Endothelial cell of umbilical vein (primary cell): ENCODE measurements at places on chromosomes 7 and 10.

- no peak for DNase-seq
Observed at GRCh38 chr7:30598121-30598876, 3.6 kb downstream of the GARS1 start.

DNA sequence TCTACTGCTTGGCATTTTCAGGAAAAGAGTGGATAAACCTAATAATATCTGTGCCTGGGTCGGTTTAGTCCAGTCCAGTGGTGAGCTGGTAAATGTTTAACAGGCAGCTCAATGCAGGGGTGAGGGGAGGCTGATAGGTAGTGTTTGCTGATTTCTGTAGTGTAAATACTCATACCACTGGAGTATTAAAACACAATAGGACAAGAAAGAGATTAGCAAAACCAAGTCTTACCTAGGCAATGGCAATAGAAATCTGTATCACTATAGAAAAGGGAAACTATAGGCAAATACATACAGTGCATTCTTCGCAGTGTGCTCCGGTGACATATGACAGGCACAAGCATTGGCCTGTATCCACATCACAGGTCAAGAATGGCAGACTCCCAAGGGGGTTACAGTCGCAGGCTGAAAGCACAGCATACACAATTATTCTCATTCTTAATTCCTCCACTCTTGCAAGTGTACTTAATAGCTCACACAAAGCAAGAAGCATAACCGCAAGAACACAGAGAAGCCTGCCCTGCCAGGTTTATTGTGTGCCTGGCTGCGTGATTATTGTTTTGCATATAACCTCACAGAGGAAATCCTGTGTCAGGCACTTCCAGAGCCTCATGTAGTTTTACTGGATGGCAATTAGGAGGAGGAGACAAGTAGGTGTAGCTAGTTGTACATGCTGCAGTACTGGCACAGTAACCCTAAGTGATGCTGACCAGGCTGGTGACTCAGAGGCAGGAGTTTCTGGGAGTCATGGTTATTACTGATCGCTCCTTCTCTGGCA lies 35.0 kb downstream of the LAMB4 start:
- peak; percentile 86 for DNase-seq

DNA sequence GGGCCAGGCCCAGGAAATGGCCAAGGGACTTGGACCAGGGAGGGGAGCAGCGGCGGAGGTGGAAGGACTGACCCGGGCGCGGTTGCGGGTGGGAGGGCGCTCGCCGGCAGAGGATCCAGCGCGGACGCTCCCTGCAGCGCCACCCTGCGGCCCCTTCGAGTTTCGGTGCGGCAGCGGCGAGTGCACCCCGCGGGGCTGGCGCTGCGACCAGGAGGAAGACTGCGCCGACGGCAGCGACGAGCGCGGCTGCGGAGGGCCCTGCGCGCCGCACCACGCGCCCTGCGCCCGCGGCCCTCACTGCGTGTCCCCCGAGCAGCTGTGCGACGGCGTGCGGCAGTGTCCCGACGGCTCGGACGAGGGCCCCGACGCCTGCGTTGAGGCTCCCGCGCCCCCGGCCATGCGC lies 16.8 kb upstream of the ZNF467 start:
- DNase-seq = peak; percentile 41

DNA sequence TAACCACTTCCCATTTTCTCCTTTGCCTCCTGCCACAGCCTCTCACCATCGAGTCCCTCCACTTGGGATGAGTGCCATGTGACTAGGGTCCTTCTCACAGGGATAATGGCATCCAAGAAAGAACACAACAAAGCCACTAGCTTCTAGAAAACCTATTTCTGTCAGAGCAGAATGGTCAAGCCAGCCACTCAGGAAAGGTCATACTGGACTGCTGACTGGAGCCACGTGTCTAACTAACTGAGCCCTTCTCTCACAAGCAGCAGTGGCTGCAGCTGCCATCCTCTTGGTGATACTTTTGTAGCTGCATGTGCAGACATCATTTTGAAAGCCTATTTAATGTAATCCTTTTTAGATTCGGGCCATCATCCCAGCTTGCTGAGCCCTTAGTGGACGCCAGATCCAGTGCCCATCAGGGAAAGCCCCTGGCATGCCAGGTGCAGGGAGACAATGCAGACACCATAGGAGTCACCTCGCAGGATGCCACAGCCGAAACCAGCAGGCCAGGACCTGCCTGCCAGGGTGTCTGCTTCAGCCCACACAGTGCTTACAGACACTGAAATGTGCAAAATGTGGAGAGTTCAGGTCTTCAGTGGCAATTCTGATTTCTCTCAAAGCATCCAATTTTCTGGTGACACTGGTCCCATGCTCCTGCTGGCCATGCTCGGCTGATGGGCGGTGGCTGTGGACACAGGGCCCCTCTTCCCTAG lies 98.3 kb upstream of the DDC start:
- no peak for DNase-seq

DNA sequence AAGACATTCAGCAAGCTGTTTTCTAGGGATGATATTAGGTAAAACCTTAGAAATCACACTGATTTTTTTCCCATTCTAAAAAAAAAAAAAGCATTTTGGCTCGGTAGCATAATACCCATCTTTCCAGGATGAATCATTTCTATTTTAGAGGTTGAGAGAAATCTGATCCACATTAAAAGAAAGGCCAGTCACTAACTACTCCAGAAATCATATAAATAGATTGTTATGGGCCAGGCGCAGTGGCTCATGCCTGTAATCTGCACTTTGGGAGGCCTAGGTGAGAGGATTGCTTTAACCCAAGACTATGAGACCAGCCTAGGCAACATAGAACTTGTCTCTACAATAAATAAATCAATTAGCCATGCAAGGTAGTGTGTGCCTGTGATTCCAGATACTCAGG lies 164.3 kb downstream of the BAMBI start:
- DNase-seq = no peak

- no peak for DNase-seq
Observed at GRCh38 chr10:4848356-4849041, 22.5 kb downstream of the AKR1E2 start.

- DNase-seq = no peak
Observed at GRCh38 chr10:21510241-21511094, 15.0 kb downstream of the SKIDA1 start.

GRCh38 chr7:13198036-13198435 lies 510.6 kb downstream of the ARL4A start:
- DNase-seq = no peak

- DNase-seq = no peak
Observed at GRCh38 chr7:150897502-150898474, 45.5 kb downstream of the AOC1 start.

GRCh38 chr10:73875139-73875475 lies 752 bp upstream of the CAMK2G start:
- DNase-seq = no peak

DNA sequence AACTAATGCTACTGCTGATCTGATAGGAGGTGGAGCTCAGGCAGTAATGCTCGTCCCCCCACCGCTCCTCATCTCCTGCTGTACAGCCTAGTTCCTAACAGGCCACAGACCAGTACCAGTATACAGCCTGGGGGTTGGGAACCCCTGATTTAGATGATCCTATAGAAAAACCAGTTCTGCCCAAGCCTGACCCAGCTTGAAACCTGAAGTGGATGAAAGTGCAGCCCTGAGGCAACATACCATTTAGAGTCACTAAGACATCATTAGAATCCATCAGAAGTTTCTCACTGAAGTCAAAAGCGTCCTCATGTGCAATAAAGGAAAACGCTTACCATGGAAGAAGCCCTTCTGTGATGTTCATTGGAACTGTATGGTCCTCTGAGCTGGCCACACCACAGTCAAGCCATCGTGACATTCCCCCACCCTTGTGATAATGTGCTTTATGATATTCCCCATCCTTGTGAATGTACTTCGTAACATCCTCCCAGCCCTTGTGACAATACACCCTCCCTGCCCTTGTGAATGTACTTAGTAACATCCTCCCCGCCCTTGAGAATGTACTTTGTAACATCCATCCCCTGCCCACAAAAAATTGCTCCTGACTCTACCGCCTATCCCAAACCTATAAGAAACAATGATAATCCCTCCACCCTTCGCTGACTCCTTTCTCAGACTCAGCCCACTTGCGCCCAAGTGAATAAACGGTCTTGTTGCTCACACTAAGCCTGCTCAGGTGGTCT lies 65.9 kb upstream of the HECTD2 start:
- DNase-seq = no peak

DNA sequence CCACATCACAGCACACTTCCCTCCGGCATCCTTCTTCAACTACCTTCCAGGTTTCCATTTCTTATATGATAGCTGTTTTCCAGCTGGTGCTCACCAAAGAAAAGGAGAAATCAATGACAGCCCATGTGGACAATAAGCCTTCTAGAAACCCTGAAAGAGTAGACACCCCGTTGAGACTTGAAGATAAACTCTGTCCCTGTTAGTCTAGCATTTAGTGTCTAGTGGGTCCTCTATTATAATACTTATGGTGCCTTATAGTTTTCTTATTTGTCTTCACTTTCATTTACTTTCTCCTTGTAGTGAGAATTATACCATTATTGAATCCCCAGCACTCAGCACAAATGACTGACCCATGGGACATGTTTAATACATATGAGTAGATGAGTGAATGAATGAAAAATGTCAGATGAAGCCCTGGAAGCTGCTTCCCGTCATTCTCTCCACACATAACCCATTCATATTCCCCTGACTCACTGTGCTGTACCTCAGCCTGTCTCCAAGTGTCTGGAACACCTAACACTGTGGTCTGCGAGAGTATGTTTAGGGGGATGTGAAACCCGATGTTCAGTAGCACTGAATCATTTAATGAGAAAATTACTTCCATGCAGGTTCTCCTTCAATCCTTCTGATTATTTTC lies 377.6 kb downstream of the GPR158 start:
- DNase-seq = no peak

DNA sequence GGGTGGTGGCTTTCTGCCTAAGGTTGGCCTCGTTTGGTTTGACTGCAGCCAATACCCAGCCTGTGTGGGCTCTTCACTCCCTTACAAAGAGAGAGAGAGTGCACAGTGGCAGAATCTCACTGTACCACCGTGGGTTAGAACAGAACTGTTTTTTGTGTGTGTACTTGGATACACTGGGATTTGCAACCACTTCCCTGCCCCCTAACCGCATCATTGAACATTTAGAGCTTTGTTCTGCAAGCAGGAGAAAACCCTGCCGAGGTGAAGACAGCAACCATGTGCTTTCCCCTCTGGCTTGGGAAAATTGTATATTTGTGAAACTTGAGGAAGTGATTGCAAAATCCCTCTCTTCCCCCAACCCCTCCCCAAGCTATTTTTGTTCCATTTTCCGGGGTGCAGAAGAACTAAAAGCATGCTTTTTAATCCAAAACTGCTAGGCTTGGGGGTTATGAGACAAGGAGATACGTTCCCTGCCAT lies 201.2 kb downstream of the TCF7L2 start:
- no peak for DNase-seq

GRCh38 chr7:128307061-128307460 lies 36.6 kb downstream of the RBM28 start:
- DNase-seq = no peak

- no peak for DNase-seq
Observed at GRCh38 chr10:103580011-103580410, 86.5 kb downstream of the NEURL1 start.

DNA sequence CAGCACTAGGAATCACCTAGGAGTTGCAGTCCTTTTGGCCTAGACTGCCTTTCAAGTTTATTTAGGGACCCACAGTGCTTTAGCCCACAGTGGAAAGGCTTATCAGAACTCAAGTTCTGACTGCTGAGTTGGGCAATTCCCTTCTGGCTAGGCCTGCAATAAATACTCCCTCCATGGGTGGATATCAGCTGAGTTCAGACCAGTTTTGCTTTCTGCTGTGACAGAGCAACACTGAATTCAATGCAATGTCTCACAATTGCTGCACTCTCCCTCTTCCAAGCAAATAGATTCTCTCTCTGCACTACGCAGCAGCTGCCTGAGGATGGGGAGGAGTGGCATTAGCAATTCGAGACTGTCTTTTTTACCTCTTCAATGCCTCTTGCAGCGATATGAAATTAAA lies 1153.3 kb downstream of the SORCS1 start:
- DNase-seq = no peak

GRCh38 chr10:131841661-131842139 lies 59.1 kb upstream of the PPP2R2D start:
- no peak for DNase-seq

DNA sequence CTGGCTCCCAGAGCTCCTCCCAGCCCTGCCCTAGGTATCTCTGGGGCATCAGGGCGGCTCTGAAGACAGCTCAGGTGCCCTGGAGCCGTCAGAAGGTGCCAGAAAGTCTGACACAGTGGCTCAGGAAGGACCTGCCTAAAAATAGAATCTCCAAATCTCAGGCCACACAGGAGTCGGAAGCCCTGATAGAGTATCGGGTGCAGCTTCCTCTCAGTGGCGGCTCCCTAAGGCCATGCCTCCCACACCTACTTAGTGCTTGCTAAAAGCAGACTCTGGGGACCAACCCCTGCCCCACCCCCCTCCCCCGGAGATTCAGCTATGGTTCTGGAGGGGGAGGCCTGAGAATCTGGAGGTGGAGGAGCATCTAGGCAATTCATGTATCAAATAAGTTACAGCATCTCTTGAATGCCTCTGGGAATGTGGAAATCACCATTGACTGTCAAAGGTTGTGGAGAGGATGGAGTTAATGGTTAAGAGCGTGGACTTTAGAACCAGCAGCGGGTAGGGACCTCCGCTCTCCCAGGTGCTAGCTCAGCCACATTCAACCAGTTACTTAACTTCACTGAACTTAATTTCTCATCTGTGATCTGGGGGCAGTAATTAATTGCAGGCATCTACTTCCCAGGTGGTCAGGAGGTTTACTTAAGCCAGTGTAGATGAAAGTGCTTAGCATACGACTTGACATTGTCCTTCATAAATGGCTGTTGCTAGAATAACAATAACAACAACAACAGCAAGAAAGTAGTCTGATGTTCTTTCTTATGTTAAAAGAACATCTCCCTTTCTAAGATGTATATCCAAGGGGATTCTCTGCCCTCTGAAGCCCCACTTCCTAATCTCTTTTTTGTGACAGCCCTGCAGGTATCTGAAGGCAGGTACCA lies 38.6 kb upstream of the MXI1 start:
- no peak for DNase-seq

GRCh38 chr10:90889636-90890035 lies 17.9 kb downstream of the RPP30 start:
- no peak for DNase-seq

- DNase-seq = peak; percentile 88
Observed at GRCh38 chr7:3559278-3559677, 258.2 kb downstream of the SDK1 start.

DNA sequence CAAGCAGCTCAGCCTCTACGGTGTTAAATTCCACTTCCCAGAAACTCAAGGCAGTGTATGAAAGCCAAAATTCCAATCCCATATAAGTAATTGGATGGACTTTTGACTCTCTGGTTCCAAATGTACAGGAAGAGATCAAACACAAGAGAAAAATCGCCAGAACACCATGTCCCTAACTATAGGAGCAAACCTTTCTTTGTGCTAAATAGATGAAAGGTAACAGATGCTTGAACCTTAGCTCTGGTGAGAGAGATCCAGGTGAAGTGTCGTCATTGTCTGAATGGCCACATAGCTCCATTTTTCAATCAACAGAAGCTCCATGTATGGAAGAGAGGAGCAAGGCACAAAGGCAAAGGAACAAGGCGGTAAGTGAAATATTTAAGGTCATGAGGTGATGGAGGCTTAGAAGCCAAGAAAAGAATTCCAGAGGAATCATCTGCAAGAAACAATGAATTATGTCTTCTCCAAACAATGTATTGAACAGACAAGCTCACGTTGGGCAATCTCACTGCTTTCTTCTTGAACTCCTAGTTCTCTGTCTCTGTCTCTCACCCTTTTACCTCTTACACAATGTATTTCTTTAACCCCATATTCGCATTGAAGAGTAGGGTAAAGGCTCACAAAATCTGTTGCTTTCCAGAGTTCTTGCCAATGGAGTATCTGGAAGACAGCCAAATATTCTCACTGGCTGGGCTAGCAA lies 585.1 kb downstream of the GATA3 start:
- DNase-seq = no peak
